ENCODE measurements at places on chromosomes 16 and 17.

DNA sequence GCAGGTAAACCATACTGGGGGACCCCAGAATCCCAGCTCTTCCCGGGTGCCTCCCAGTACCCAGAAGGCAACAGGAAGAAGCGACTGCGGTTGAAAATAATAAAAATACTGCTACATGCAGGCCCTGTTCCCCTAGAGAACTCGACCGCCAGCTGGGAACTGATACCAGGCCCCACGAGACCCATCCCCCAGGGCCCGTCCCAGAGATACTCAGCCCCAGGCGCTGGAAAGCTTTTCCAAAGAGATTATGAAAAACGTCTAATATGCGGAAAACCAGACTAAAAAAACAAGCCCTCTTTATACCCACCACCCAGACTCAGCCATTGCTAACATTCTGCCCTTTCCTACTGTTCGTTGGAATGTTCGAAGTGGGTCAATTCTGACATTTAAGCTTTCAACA is 12.9 kb upstream of the MEAK7 start:
- DNase-seq, result no peak

- no peak for DNase-seq
Observed at GRCh38 chr17:70901870-70902269, 732.5 kb downstream of the KCNJ2 start.

- DNase-seq, result no peak
Observed at GRCh38 chr16:55496509-55497145, 12.2 kb upstream of the LPCAT2 start.

DNA sequence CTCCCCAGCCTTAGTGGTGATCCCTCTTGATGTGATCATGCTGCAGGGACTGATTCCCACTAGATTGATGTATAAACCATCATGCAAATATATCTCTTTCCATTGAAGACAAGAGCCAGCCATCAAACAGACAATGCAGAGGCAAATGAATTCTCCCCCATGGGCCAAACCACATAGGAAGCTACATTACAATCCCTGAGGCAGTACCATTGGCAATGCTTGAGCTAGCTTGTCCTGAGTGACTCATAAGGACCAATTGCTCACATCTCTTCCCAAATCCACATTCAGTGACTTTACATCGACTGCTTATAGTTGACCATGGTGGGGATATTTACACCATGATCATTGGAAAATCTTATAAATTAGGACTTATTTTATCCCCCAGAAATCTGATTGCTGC is 242.2 kb downstream of the SHISA9 start:
- no peak for DNase-seq

GRCh38 chr16:16183562-16183961 is 39.7 kb downstream of the ABCC6 start:
- no peak for DNase-seq

GRCh38 chr16:31071861-31072260 is 2.2 kb downstream of the ZNF668 start:
- DNase-seq, result no peak

- peak; percentile 94 for DNase-seq
Observed at GRCh38 chr16:31713071-31713944, 160.3 kb upstream of the ZNF267 start.

- DNase-seq, result no peak
Observed at GRCh38 chr16:508884-509736, 18.4 kb upstream of the CAPN15 start.

GRCh38 chr16:19132898-19133297 is 19.1 kb downstream of the ITPRIPL2 start:
- no peak for DNase-seq

DNA sequence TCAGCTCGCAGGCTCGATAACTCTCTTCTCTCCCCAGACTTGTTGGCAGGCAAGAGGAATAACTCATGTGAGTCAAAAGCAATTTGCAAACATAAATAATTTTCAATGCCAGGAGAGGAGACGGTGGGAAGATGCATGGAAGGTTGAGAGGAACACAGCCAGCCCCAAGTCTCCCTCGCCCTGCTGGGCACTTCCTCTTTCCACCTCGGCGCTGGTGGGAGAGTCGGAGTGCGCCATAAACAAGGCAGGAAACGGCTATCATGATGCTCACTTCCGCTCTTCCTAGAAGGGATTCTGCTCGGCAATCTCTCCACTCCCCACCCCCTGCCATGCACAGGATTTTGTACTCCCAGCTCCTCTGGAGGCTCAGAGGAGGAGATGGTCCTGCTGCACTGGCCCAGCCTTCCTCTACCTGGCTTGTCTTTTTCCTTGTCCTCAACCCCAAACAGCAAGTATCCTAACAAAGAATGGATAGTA is 13.0 kb downstream of the CBX4 start:
- DNase-seq, result no peak

GRCh38 chr17:60170835-60171752 is 21.3 kb downstream of the CA4 start:
- DNase-seq, result peak; percentile 53

- DNase-seq, result no peak
Observed at GRCh38 chr17:67124450-67125148, 80.2 kb downstream of the CACNG1 start.

DNA sequence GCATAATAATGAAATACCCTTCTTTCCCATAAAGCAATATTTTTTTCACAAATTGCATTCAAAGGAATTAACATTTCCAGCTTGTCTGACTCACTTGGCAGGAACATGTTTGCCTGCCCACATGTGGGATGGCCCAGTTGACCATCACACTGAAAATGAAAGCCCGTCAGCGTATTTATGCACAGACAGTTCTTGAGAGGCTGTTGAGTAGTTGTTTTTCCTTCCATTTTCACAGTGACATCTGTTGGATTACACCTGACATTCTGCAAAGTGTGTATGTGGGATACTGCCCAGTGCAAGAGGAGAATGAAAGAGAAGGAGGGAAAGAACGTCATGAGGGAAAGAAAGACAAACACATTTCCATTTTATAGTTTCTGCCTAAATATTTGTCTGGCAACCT is 29.7 kb downstream of the HS3ST4 start:
- DNase-seq, result no peak

DNA sequence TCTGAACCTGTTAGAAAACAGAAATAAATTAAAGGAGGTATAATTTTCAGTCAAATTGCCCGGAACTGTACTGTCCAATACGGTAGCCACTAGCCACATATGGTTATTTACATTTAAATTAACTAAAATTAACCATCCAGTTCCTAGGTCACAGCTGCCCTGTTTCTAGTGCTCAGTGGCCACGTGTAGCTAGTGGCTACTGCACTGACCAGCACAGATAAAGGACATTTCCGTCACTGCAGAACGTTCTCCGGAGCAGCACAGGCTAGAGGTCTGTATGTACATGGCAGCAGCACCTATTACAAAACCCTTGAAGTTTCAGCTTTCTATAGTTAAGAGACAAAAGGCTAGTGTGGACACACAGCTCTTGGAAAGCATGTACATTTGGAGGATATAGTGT is 33.7 kb downstream of the CPSF4L start:
- DNase-seq, result no peak

DNA sequence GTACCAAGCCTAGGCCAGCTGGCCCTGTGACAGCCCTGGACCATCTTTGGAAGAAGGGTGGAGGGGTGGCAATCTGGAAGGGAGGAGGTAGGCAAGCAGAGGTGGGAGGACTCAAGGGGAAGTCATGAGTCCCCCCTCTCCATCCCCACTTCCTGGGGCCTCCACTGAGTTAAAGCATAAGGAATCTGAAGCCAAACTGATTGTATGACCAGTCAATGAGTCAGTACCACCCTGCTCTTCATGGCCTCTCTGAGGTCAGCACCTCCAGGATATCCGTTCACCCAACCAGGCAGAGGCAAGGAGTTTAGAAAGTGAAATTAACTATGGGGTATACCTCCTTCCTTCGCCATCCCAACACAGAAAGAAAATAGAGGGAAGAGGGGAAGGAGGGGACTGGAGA is 272.7 kb downstream of the SOX9 start:
- DNase-seq, result no peak

DNA sequence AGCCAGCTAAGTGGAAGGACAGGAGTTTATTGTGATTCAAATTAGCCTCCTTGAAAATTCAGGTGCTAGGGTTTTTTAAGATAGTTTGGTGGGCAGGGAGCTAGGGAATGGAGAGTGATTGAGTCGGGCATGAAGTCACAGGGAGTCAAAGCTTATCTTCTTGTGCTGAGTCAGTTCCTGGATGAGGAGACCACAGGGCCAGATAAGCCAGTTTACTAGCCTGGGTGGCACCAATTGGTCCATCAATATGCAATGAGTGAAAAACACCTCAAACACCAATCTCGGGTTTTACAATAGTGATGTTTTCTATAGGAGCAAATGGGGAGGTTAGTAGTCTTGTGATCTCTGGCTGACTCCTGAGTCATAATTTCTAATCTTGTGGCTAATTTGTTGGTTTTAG is 165.1 kb downstream of the ABCC12 start:
- DNase-seq, result no peak

DNA sequence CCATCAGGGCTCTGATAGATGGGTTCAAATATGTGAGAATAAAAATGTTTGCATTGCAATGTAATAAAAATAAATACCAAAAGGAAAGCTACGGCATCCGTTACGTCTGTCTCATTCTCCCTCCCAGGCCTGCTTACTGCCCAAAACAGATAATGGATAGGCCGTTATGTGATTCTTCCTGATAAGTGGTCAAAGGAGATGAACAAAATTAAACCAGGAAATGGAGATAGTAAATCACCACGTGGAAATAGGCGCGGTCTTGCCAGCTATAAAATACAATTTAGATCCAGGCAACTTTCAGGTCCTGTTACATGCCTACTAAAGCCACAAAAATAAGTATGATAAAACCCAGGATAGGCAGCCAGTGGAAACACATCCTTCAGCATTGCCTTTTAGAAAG is 49.5 kb upstream of the CCL1 start:
- no peak for DNase-seq

- no peak for DNase-seq
Observed at GRCh38 chr17:49596613-49597244, 21.1 kb downstream of the NXPH3 start.

- DNase-seq, result no peak
Observed at GRCh38 chr17:18381158-18381952, 3.8 kb downstream of the EVPLL start.

GRCh38 chr16:1392826-1393225 is 21.7 kb downstream of the UNKL start:
- no peak for DNase-seq

GRCh38 chr16:68364561-68364998 is 53.8 kb downstream of the PRMT7 start:
- DNase-seq, result no peak

DNA sequence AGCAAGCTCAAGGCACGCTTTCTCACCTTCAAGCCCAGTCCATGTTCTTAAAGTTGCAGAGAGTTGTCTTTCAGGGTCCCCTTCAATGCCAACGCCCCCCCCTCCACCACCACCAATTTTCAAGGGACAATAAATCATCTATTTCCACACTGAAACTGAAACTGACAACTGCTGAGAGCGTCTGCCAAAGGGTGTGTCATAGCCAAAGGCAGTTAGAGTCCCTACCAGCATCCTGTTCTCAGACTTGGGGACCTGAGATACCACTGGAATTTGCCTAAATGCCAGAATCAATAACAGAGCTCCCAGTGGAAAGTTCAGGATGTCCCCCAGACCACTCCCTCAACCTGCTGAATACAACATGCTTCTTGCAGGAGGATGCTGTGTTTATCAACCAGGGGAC is 133.2 kb upstream of the SOX9 start:
- DNase-seq, result no peak

DNA sequence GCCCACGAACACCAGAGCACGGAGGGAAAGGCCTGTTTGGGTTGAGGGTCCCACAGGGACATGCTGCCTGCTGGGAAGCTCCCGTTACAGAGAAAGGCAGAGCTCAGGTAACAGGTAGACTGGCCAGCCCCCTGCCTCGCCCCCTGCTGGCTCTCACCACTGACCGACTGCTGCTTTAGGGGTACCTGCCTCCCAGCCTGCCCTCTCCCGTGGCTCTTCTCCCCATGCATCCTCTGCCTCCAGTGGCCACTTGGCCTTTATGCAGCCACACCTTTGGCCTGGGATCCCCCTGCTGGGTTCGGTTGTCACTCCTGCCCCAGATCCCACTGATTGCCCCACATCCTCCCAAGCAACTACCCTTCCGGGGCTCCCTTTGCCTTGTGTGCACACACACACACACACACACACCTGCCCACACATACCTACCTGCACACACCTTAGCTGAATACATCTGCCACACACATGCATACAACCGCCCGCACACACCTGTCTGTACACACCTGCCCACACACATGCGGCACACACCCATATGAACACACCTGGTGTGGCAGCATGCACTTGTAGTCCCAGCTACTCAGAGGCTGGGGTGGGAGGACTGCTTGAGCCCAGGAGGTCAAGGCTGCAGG is 7.1 kb downstream of the MCRIP1 start:
- DNase-seq, result no peak

DNA sequence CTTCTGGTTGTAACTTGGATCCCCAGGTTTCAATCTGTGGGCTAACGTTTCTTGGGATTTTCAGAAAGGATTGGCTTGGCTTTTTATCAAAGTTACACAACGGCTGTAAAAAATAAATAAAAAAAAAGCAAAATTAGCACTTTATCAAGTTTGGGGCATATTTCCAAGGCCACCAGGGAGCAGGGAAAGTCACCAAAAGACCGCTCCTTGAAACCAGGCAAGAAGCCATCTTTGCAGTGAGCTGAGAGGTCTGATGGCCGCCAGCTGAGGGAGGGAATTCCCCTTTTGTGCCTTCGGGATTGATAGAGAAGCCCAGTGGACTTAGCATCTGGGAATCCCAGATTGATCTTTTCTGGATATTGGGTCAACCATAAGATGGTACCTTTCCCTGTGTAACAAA is 192.2 kb downstream of the WWOX start:
- no peak for DNase-seq

DNA sequence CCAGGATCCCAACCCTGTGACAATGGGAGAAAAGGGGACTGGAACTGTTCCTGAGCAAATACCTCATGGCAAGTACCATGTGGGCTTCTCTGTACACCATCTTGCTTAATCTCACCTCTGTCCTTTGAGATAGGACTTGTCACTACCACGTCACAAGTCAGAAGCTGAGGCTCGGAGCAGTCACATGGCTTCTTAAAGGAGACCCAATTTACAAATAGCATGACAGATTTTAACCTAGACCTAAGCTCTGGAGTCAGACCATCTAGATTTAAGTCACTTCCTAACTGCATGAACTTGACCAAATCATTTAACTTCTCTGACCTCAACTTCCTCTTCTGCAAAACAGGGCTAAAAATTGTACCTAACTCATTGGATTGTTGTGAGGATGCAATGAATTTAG is 36.0 kb upstream of the CCL1 start:
- DNase-seq, result no peak

DNA sequence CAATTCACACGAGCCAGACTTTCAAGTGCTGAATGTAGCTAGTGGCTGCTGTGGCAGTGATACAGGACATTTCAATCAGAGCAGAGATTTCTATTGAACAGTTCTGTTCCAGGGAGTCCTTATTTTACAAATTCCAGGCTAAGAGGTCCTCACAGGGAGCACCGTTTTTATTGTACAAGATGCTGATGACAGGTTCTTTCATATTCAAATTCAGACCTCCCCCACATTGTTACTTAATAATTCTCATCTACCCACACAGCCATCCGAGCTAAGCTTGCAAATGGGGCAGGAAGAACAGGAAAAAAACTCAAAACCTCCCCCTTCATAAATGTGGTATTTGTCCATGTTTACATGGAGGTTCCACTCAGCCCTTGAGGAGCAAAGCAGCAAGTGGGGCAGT is 9.8 kb downstream of the GABARAPL2 start:
- DNase-seq, result no peak
